ENCODE measurements at places on chromosomes 7 and 10.

DNA sequence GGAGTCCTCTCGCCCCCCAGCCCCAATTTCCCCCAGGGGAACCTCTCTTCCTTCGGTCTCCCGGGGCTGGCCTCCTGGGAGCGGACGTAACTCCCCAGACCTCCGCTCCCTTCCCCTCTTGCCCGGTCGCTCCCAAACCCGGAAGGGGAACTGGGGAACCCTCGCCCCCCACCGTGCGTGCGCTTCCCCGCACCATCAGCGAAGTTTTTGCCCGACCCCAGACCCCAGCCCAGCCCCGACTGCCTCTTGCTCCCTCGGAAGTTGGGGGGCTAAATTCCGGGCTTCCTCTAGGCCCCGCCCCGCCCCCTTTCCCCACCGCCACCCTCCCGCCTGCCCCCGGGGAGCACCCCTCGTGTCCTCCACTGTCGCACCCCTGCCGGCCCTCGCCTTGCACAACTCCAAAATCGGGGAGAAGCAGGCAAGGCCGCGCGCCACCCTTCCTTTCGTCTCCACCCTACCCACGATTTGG lies 436 bp downstream of the GNB2 start:
- peak; percentile 24 for DNase-seq

DNA sequence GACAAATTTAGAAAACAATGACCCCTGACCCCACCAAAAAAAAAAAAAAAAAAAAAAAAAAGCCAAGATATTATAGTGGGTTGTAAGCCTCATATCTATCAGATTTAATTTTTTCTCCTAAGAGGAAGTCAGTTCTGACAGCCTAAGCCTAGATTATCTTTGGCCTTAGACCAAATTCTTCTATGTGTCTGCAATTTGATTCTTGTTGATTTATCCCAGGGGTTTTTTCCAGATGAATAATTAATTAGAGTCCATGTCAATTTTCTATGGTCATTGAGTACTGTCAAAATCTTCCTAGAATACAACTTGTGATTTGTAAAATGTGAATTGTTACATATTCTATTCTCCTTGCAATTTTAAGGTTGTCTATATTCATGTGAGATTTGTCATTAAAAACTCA lies 151.6 kb upstream of the CACNA2D1 start:
- no peak for DNase-seq

DNA sequence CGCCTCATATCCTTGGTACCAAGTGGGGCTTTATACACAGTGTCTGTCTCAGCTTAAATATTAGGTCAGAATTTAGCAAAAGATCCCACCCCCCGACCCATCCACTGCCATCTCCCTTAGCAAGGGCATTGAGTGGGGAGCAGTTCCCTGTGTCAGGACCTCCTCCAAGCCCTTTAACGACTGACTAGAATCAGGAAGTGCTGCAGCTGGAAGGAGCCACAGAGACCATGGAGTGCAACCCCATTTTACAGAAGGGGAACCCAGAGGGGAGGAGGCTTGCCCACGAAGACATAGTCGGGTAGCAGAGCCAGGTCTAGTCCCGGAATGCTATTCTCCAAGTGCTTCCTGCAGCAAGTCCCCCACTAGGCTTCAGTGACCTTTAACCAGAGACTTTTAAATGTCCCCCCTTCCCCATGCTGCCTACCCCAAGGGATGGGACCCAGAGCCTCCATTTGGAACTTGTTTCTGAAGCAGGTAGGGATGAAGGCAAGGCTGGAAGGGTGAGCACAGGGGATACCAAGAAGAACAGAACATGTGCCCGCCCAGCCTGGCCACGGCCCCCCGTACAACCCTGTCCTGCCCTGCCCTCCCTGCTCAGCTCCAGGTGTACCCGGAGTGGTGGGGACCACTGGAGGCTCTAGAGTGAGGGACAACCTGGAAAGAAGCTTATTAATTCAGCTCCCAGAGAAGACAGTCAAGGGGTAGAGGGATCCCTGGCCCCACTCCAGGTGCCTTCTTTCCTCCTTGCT lies 41.3 kb downstream of the C10orf105 start:
- no peak for DNase-seq

DNA sequence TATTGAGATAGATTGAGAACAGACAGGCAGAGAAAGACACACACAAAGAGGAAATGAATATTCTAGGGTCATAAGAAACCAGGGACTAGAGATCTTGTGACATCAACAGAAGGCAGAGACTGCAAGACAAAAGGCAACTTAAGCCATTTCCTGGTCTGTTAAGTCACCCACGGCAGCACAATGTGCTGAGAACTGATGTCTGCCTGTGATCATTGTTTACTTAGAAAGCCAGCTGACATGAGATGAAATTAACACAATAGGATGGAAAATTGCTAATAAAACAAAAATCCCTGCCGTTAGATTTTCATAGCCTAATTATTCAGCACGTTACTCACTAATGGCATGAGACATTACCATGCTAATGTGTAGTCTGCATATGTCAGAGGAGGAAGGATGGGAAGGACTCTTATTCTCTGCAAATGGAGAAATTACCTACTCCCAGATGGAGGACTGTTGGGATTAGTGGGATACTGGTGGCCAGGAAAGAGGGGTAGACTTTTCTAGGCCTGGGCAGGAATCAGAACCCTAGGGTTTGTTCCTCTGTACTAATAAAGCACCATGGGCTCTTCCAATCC lies 191.3 kb upstream of the PODXL start:
- peak; percentile 74 for DNase-seq

DNA sequence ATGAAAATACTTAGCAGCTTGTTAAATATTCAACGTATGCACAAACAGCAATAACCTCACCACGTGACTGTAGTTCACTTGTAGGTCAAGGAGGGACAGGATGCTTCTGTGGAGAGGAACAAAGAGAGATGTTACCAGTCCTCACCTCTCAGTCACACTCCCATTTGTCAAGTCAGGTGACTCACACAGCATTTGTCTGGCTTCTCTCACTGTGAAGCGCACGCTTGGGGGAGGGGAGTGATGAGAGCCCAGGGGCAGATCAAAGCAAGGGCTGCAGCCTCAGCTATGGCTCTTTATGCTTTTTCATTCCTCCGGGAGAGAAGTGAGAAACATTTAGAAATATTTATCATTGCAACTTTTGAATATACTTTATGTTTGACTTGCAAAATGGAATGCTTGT lies 2.9 kb upstream of the RBM20 start:
- DNase-seq: peak; percentile 78

GRCh38 chr10:93080350-93081046 lies 6.8 kb downstream of the CYP26A1 start:
- no peak for DNase-seq

GRCh38 chr7:140659856-140660255 lies 12.9 kb upstream of the ADCK2 start:
- DNase-seq: no peak

- no peak for DNase-seq
Observed at GRCh38 chr7:80463272-80463920, 48.5 kb downstream of the GNAT3 start.

DNA sequence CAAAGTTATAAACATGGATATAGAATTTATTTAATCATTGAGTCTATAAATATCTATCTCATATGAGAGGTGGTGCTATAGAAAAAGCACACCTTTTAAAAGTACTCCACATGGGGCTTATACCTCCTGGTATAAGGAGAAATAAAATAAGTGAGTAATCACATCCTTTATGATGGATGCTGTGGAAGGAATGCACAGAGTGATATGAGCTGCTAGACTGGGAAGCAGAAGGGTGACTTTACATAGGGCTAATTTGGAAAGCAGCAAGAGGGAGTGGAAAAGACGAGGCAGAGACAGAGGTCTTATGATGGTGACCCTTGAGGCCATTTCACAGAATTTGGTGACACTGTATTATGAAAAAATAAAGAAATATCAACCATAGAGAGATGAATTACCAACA lies 59.4 kb upstream of the AHR start:
- no peak for DNase-seq

- DNase-seq: no peak
Observed at GRCh38 chr7:116980354-116980753, 27.1 kb downstream of the ST7 start.

DNA sequence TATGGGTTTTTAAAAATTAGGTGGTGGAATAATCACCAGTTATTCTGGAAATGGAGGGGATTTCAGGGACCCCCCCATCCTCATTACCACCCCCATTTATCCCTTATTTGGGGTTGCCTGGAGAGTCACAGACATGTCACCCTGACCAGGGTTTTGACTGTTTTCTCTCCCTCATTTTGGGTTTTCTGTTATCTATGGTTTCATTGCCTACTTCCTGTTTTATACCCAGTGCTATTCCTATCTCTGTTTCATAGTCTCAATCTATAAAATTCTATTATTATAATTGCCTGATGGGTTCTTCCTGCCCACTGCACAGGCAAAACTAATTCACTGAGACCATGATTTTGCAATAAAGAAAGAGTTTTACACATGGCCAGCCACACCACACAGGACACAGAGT lies 15.9 kb upstream of the FAM221A start:
- no peak for DNase-seq

GRCh38 chr7:29974286-29974685 lies 15.3 kb downstream of the SCRN1 start:
- DNase-seq: no peak

- DNase-seq: no peak
Observed at GRCh38 chr7:134899729-134900128, 86.6 kb upstream of the AGBL3 start.

DNA sequence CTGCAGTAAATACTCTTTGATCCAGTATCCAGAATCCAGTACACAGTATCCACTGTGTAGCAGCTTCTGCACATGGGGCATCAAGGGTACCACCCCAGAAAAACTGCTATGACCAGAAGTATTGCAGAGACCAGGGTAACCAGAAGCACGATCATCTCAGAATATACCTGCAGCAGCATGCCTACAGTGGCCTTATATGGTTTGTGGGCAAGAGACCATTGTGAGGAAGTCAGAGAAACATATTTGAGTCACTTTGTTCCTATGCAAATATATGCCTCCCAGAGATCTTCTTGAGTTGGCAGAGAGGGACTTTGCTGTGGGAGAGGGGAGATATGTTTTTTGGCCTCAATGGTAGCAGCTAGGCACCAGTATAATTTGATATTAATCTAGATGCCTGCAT lies 206.4 kb upstream of the LRRTM3 start:
- no peak for DNase-seq

DNA sequence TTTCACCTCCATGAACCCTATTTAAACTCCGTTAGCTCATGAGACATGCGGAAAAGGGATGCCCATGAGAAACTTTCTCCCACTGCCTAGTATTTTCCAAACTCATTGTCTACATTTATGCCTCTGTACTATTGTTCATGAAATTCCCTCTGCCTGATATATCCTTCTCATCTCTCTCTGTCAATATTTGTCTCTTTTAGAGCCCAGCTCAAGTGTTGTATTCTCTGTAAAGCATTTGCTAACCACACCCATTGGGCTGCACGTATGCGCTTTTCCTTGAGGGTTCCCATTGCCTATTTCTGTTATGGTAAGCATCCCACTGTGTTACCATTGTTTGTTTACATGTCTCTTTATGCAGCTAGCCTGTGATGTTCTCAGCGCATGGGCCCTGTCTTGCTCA lies 211.4 kb downstream of the MDFIC start:
- peak; percentile 28 for DNase-seq

DNA sequence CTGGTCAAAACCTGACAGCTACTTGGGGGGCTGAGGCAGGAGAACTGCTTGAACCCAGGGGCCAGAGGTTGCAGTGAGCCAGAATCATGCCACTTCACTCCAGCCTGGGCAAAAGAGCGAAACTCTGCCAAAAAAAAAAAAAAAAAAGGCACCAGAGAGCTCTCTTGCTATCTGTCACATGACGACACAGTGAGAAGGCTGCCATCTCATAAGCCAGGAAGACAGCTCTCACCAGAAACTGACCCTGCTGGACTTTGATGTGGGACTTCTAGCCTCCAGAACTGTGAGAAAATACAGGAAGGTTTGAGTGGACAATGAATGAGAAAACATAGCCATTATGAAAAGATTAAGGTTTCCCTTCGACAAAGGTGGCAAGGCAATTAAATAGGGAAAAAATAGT lies 51.1 kb upstream of the KCNIP2 start:
- no peak for DNase-seq

- no peak for DNase-seq
Observed at GRCh38 chr7:68868978-68869377, 729.3 kb upstream of the AUTS2 start.

DNA sequence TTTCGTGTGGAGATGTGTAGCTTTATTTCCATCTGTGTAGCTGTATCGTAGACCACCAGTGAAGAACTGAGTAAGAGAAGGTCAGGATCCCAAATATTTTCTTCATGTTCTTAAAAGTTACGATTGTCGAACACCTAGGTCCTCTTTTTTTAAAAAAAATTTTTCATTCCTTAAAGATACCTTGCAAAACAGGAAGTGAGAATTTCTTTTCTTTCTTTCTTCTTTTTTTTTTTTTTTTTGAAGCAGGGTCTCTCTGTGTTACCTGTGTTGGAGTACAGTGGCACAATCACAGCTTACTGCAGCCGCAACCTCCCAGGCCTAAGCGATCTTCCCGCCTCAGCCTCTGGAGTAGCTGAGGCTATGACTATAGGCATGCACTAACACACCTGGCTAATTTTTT lies 60.8 kb downstream of the PHTF2 start:
- no peak for DNase-seq

DNA sequence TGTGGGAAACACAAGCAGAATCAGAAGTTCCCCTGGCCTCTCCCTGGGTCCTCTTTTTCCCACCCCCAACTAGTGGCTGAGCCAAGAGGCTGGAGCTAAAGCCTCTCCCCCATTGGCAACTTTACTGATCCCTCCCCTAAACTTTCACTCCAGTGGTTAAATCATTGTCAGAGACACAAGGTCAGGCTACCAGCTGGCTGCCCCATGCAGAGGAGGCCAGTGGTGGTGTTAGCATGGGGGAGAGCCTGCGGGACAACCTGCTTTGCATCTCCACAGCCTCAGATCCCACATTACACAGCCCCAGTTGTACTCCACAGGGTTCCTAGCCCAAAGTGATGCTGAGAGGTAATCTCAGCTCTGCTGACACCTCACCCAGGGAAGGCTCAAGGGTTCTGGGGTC lies 21.0 kb downstream of the NEUROG3 start:
- no peak for DNase-seq

GRCh38 chr10:49592726-49593563 lies 17.2 kb upstream of the SLC18A3 start:
- DNase-seq: peak; percentile 72

DNA sequence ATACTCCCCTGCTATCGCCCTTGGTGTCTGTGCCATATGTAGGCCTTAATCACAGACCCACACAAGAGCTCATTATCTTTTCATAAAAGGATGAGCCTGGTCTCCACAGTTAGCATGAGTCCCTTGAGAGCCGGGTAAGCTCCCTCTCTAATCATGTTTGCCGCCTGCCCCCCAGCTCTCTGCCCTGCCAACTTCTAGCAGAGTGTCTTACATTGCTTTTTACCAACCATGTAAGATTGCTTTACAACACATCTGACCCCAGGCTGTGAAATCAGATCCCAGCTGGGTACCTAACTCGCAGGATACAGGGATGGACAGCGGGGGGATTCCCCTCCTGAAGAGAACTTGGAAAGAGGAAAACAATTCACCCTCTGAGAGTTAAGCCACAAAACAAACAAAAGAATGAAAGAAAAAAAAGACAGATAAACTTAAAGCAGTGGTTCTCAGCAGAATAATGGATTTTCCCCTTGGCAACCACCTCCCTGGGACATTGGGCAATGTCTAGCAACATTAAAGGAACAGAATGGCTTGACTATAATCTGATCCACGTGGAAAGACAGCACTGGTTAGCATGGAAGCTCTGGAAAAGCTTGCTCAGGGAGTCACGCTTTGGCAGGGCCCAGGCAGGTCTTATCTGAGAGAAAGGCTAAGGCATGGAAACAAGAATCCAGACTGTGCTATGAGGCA lies 39.4 kb upstream of the ATOH7 start:
- no peak for DNase-seq

- peak; percentile 74 for DNase-seq
Observed at GRCh38 chr10:32412499-32412853, 33.5 kb upstream of the CCDC7 start.

GRCh38 chr10:78952686-78953085 lies 116.1 kb upstream of the ZMIZ1 start:
- no peak for DNase-seq
